Trophoblast cell (in vitro differentiated cells and primary cell): ENCODE measurements at places on chromosomes 4 and X.

- no peak for DNase-seq
Measured at GRCh38 chr4:39062770-39063097, 702 bp downstream of the KLHL5 start.

GRCh38 chr4:159504684-159505083 is 401.8 kb downstream of the RAPGEF2 start:
- DNase-seq: no peak

GRCh38 chr4:3710451-3711182 is 55.6 kb upstream of the ADRA2C start:
- no peak for DNase-seq

DNA sequence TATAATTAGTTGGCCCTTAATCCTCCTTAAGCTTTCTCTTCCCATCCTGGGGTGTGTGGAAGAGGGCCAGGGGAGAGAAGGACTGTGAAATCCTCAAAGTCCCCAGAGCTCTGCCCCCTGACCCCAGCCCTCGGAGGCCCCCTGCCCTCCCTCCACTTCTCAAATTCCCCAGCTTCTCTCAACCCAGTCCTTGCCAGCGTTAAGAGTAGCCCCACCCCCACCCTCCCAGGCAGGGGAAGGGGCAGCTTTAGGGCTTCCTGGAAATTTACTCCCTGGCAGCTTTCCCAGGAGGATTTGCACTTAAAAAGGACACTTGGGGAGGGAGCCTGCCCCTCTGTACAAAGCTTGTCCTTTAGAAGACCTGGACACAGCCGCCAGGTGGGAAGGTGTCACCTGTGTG is 11.8 kb upstream of the CD40LG start:
- no peak for DNase-seq

GRCh38 chrX:78322863-78323262 is 4.5 kb downstream of the CYSLTR1 start:
- DNase-seq: no peak

GRCh38 chr4:109214622-109215301 is 87.7 kb downstream of the COL25A1 start:
- no peak for DNase-seq

GRCh38 chrX:30657196-30658161 is 4.3 kb downstream of the GK start:
- DNase-seq: no peak

DNA sequence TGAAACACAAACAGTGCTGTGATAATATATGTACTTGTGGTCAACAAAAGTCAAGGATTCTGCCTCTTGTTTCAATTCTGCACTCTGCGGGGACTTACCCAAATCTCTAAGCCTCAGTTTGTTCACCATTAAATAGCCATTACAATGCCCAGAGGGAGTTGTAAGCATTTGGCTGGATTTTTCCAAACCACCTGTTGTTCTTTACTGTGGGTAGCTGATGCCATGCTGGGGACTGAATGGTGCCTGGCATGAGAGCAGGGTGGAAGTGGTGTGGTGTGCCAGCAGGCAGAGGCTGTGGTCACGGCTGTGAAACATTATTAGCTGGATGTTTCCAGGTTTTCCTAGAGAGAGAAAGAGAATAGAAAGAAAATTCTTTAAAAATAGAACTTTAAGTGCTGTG is 60.7 kb upstream of the PAK3 start:
- no peak for DNase-seq

DNA sequence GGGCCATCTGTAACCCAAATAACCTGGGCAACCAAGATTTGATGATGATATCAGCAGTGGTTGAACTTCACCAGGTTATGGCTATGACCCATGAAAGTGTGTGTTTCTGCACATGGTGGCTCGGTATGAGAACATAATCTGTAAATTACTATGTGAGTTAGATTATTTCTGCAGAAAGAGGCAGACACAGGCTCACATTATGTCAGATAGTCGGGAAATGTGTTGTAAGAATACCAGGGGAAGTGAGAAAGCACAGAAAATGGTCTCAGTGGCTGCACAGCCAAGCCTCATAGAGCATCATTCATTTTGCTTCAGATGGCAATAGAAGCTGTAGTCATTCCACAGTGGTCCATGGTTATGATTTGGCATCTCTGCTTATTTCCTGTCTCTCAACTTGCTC is 63.0 kb upstream of the RBPJ start:
- DNase-seq: no peak
